ENCODE measurements at places on chromosomes 6 and 20. TPM values are rescaled to one million over a fixed set of nuclear protein-coding genes. Genes with fewer than 3 reads are reported as not detected.

The HLA-DRB5 gene
- 1.8 TPM for total RNA-seq

The PBOV1 gene
- total RNA-seq = not detected

The MRPS10 gene
- total RNA-seq = 27.1 TPM

The CDH26 gene
- total RNA-seq = 6.4 TPM

The PROKR2 gene
- total RNA-seq = not detected

The CCN5 gene
- not detected for total RNA-seq

The OTOR gene
- total RNA-seq = not detected

The PTGIS gene
- 43.4 TPM for total RNA-seq

The VWA7 gene
- total RNA-seq = 8.6 TPM

The ANGPT4 gene
- 0.12 TPM for total RNA-seq

The ATP9A gene
- 59.3 TPM for total RNA-seq

The KIF3B gene
- total RNA-seq = 28.8 TPM

The UBE2J1 gene
- total RNA-seq = 33.3 TPM

The SNX21 gene
- total RNA-seq = 41.5 TPM

The SIRPD gene
- 0.12 TPM for total RNA-seq

The SSTR4 gene
- total RNA-seq = 0.18 TPM

The TCP11 gene
- 1.5 TPM for total RNA-seq

The OR12D3 gene
- not detected for total RNA-seq

The CTAGE9 gene
- total RNA-seq = not detected

The BMP2 gene
- total RNA-seq = 24.1 TPM

The AKAP12 gene
- total RNA-seq = 143 TPM

The KCNG1 gene
- 5.8 TPM for total RNA-seq

The TPMT gene
- 11.4 TPM for total RNA-seq

The SNAP91 gene
- total RNA-seq = 2.3 TPM

The SLC26A8 gene
- 0.29 TPM for total RNA-seq

The HUS1B gene
- 3.0 TPM for total RNA-seq

The CD40 gene
- total RNA-seq = 3.0 TPM

The CNBD2 gene
- total RNA-seq = 4.0 TPM

The CST4 gene
- not detected for total RNA-seq

The NKX2-2 gene
- total RNA-seq = not detected

The FOXQ1 gene
- total RNA-seq = 7.4 TPM

The DEFB112 gene
- total RNA-seq = not detected

The KCNQ5 gene
- total RNA-seq = 2.0 TPM

The TMEM200A gene
- total RNA-seq = 22.4 TPM

The BANF2 gene
- total RNA-seq = not detected

The SLPI gene
- total RNA-seq = 2.8 TPM

The TTLL9 gene
- 2.0 TPM for total RNA-seq

The TP53INP2 gene
- total RNA-seq = 6.4 TPM

The DACT2 gene
- total RNA-seq = 28.6 TPM

The BTNL2 gene
- not detected for total RNA-seq

The PRICKLE4 gene
- 3.2 TPM for total RNA-seq

The CDSN gene
- total RNA-seq = not detected
